ENCODE measurements at places on chromosomes 3 and 15.

DNA sequence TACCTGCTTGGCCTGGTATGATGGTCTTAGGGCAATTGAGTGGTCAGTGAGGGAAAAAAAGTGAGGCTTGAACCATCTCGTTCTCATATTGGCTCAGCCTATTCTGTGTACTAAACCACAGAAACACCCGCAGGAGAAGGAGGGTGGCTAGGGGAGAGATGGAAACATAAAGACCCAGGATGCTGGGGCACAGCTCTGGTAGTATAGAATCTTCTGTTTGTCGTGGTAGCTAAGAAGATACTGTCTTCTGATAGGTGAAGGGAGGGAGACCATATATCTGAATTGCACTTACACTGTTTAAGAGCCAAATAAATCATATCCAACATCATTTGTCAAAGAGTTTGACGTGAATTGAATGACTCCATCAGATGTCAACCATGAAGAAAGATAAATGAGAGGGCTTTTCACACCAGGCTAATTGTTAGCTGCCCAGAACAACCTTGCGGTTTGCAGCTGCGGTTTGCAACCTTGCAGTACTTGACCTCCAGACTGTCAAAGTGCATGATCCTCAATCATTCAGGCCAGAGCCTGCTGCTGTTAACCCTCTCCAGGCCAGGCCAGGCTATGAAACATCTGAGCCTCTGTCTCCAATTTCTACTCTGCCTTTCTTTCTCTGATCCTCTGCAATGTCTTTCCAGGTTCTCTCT lies 40.9 kb upstream of the PIK3R4 start:
- no peak for DNase-seq

- no peak for DNase-seq
Observed at GRCh38 chr3:106881186-106881585, 496.1 kb upstream of the CCDC54 start.

DNA sequence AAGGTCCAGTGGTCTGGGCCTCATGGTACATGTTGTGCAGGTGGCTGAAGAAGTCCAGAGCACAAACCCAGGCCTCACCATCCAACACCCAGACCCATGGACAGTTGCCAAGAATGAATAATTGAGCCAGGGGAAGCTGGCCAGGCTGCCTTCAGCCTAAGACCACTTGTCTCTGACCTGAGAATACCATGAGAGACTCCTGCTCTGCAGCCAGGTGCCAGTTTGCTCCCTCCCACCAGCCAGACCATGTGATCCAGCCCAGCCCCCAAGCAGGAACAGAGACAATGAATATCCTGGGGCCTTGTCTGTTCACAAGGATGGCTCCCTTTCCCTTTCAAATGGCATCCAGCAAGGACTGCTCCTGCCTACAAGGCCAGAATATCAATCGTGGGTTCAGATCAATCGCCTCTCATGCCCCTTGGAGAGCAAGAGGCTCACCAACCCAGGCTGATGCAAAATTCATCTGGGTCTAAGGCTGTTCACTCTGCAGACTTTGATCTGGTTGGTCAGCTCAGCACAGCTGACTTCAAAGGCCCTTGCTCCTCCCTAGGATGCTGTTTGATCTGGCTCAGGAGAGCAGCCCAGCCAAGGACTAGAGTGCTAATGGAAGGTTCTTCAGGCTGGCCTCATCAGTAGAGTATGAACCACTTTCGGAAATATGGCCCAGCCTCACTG lies 13.4 kb downstream of the TRAIP start:
- no peak for DNase-seq

GRCh38 chr3:50333744-50334328 lies 5.8 kb upstream of the TUSC2 start:
- no peak for DNase-seq

- no peak for DNase-seq
Observed at GRCh38 chr15:68311464-68311835, 33.9 kb downstream of the FEM1B start.

DNA sequence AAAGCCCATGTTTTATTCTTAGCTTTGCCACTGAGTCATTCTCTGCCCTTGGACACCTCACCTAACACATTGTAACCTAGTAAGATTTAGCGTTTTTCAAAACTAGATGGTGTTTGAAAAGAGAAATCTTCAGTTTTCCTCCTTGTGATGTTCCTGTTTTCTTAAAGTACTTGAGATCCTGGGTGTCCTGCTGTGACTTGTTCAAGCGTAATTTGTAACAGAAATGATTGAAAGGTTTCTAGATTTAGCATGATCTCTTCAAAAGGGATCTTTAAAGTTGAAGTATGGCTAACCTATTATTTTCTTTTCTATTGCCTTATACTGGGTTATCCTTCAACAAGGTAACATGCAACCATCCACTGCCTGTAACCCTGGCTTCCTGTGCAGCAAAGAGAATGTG lies 32.6 kb upstream of the SPATA16 start:
- no peak for DNase-seq

DNA sequence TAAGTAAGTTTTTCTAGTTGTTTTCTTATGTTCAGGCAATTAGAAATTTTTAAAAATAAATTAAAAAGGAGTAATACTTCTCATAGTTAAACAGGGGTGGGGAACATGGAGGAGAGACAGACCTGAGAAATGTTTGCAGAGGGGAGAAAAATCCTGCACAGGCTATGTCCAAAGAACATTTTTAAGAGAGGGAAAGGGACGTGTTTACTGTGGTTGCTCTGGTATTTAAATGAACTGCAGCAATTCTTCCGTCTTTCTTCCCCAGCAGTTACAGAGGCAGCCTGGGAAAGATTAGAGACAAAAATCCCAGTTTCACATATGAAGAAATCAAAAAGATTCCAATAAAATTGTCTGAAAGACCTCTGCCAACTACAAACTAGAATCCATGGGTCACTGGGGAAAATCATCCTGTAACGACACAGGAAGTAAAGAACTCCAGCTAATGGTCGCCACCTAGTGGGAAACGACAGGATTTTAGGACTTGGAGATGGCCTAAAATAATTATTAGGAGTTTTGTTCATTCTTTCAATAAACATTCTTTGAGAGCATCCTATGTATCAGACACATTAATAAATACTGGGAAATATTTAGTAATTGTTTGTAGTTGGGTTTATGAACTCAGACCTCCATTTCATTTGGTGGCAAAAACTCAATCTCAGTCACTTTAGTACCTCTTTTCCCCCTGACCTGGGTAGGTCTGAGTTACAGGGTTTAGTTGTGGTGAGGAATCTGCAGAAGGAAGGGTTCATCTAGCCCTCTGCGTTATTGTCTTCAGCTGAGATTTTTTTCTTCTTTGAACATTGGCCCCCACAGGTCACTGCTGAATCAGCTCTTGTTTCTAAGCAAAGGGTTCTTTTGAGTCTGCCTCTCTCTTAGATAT lies 69.9 kb upstream of the GOLIM4 start:
- DNase-seq, result no peak

GRCh38 chr15:46127361-46127874 lies 492.6 kb downstream of the SQOR start:
- DNase-seq, result no peak

GRCh38 chr3:153171918-153172317 lies 9.9 kb downstream of the RAP2B start:
- DNase-seq, result no peak

DNA sequence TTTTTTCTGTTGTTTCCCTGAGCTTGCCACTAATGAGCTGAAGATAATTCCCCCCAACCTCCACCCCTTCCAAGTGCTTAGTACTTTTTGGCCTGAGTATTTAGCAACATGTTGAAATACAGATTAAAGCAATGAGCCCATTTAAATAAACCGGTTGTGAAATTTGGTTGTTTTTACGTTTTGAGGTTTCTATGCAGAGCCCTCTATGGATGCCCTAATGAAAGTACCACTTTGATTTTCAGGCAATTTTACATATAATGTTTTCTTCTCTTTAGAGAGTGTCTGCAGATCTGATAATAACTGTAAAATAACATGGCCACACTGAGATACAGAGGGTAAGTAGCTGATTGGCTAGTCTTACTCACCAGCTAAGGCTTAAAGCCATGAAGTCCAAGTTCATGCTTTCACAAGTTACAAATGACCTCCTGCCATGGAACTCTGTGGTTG lies 139.4 kb upstream of the SLC7A14 start:
- no peak for DNase-seq

GRCh38 chr3:67739851-67740250 lies 85.4 kb upstream of the SUCLG2 start:
- no peak for DNase-seq

DNA sequence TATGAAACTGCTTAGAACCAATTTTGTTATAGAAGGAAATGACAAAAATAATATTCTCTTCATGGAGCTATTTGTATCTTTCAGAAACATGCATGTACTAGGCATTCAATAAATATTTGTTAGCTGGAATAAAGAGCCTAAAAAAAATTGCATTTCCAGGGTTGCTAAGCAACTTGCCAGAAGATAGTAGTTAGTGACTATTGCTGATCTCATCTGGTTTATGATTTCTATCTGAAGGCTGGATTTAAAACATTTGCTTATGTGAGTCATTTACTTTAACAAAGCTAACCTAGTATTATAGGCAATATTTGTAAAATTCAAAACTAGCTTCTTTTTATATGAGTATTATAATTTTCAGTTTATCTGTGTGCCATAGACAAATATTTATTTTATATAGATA lies 78.3 kb downstream of the NAALADL2 start:
- DNase-seq, result no peak

DNA sequence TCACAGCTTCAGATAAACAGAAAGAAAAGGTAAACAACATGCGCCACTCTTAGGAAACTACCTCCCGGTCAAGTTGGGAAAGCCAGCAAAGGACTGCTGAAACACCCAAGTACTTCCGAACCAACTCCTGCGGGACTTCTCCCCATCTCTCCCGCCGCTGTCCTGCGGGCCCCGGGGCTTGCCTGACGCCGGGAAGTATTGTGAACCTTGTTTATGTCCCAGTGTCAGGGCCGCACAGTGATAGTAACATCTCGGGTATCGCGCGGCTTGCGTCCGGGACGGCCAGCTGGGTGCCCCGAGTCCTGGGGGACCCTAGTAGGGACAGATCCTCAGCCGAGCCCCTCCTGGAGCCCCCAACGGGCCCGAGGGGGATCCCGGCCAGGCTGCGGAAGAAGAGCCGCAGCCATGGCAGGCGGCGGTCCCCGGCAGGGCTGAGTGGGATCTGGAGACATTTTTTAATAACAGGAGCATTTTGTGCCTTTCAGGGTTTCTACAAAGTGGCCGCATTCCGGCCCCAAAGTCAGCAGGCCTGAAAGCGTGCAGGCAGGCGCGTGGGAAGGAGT lies 756 bp downstream of the CLPX start:
- DNase-seq, result no peak

DNA sequence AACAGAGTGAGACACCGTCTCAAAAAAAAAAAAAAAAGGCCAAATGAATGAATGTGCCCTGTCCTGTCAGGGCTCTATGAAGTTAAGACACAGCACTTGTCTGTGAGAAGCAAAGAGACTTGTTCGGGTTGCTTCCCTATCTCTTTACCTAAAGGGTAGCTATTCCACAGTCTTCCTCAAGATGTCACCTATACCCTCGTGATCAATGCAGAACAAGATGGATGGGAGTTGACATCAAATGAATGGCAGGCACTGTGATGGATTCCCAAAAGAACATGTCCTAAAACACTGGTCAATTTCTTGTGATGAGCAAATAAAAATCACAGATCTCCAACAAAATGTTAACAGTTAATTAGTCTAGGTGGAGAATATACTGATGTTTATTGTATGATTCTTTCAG lies 9.5 kb downstream of the TADA3 start:
- DNase-seq, result no peak

DNA sequence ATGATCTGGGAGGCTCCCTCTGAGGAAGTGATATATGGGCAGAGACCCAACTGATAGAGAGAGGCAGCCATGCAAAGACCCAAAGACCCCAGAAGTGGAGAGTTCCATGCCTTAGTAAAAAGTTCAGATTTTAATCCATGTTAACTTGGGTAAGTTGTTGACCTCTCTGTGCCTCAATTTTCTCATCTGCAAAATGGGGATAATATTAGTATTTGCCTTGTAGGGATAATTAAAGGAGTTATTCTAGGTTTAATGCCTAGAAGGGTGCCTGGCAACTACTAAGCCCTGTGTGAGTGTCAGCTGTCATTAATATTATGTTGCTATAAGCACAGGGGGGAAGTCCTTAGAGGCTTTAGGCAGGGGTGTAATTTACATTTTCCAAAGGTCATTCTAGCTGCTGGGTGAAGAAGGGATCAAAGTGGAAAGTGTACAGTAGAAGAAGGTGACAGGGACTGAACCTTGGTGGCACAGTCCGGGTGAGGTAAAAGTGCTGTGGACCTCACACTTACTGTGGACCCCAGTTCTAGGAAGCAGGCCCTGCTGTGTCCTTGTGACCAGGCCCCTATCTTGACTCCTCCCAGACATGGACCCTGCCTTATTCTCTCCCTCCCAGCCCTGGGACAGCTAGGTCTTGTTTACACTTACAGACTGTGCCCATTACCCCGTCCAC lies 3.0 kb upstream of the RAD18 start:
- DNase-seq, result no peak

DNA sequence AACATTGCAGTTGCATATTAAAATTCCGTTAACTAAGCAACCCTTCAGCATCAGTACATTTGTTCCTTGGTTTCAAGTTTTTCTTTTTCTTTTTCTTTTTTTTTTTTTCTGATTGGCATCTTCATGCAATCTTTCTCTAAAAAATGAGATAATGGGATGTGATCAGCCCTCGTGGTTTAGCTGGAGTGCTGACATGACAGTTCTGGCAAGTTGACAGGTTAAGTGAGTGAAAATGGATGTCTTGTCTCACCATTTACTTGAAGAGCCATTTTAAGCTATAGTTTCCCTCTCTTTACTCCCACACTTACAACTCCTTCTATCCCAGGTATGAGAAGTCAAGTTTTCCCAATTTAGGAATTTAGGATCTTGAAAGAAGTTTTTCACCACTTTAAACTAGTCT lies 495.2 kb downstream of the ROBO2 start:
- DNase-seq, result no peak

- no peak for DNase-seq
Observed at GRCh38 chr3:154040283-154040682, 80.9 kb upstream of the ARHGEF26 start.

DNA sequence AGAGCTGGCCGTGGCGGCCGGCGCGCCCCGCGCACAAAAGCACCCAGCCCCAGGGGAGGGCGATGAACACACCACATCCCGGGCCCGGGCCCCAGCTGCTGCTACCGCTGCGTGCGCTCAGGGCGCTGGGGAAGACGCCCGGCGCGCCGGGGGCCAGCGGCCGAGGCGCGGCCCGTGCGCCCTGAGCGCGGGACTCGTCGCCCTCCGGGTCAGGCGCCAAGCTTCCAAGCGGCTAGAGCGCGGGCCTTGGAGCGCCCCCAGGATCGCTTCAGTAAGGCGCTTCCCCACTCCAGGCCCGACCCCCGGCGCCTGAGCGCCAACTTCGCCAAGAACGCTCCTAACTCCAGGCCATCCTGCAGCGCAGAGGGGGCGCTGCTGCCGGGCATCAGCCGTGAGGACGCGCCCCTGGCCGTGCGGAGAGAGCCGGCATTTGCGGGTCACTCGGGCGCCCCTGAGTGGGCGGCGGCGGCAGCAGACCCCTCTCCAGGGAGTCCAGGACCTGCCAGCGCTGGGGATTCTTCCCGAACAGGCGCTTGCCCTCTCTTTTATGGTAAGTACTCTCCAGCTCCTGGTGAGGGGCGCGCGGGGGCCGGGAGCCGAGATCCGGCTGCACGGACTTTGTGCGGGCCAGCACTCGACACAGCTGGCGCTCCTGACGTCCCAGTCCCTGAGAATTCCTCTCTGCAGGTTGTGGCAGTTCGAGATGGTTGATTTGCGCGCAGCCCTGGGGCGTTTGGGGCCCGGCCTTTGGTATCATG lies 475 bp downstream of the SPSB4 start:
- DNase-seq, result no peak
